ENCODE measurements at places on chromosomes 3 and 15. TPM values are rescaled to one million over a fixed set of nuclear protein-coding genes. Genes with fewer than 3 reads are reported as not detected.

DNA sequence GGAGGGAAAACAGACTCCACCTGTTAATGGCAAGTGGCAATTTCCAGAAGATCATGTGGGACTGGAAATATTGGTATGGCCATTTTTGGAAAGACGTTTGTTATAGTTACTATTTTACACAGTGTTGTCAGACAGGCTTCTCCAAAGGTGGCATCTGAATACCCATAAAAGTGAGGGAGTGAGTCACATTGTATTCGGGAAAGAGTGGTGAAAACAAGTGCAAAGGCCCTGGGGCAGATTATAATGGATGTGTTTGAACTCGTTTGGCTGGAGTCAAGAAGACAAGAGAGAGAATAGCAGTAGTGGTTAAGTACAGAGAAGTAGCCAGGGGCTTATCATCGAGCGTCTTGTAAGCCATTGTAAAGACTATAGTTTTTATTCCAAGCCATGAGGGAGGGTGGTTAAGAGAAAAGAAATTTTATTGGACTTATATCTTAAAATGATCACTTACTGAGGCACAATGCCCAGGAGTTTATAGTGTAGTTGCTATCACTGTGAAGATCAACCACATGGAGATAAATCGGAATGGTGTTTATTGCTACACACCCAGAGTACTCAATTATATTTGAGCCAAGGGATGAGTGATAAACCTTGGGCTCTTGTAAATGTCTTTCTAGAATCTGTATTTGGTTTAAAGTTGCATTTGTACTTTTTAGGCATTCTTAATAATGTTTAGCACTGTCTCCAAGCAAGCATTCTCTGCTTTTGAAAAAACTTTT lies 212.8 kb upstream of the KBTBD8 start:
- no peak for DNase-seq

GRCh38 chr3:140954576-140954975 lies 12.9 kb downstream of the SLC25A36 start:
- no peak for DNase-seq

GOLGA8S gene
- 0.07 TPM for polyA plus RNA-seq

PLA2G4D gene
- polyA plus RNA-seq, result not detected
